ENCODE measurements at places on chromosomes 13 and 19.

- no peak for DNase-seq
Measured at GRCh38 chr19:45630463-45630862, 8.7 kb downstream of the EML2 start.

DNA sequence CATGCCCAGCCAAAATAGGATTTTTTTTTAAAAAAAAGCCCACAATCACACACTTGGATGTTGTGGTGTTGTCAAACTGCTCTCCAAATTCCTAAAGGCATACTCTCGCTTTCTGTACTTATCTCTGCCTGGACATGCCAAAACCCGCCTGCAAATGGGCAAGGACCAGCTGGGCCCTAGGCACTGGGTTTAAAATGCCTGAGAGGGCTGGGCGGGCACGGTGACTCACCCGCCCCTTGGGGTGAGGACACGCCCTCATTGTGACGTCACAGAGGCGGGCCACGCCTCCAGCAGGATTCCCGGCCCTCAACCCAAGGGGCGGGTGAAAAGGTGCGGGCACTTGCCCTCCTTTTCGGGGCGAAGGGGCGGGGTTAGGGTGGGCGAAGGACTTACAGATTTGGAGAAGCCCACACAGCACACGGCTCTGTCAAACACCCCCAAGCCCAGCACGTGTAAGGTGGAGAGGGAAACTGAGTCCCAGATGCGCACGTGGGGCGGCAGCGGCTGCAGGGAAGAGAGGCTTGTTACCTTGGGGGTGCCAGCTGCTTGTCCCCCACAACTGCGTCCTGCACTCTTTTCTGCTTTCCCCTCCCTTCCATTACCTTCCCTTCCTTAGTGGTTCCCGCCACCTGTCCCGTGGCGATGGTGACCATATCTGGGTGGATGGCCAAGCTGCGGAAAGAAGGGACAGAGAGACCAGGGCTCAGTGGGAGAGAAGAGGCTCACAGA is 6.6 kb downstream of the EML2 start:
- DNase-seq, result peak; percentile 87

DNA sequence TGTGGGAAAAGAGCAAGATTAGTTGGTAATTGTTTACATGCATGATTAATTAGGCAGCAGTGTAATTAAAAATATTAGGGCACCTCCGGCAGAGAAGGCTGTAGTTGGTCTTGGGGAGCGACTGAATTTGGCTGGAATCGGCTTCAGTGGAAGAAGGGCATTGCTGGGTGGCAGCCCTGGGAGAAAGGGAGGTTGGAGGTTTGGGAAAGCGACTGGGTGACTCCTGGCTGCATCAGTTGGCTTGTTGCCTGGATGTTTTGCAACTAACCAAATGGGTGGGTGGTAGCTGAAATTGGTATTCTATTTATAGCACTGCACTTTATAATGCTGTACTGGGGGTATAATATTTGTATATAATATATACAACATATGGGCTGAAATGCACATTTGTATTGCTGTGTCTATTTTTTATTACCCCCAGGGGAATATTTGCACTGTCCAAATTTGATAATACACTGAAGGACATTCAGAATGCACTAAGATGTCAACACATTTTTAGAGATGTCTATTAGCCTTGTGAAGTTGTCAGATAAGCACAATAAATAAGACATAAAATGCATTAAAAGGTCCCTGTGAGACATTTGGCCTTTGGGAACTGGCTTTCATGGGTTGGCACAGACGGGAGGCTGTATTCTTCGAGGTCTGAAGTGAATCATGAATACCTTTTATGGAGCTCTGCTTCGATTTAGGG is 1.7 kb downstream of the B3GLCT start:
- DNase-seq, result no peak

- no peak for DNase-seq
Measured at GRCh38 chr13:50077431-50077830, 62.2 kb downstream of the KCNRG start.

DNA sequence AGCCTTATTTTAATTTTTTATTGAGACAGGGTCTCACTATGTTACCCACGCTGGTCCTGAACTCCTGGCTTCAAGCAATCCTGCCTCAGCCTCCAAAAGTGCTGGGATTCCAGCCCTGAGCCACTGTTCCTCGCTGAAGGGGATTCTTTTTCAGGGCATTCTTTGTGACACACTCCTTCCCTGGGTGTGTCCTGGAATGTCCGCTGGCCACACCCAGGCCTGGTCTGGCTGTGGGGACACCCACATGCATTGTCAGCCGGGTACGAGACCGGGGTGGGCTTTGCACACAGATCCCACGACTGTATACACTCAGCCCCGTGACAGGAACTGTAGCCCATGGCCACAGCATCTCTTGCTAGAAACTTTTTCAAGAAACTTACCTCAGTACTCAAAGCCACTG is 34.4 kb upstream of the GATAD2A start:
- DNase-seq, result no peak
